ENCODE measurements at places on chromosomes 1 and 21.
A peak's percentile ranks its signal among the peaks of the same experiment; 100 is the strongest.

DNA sequence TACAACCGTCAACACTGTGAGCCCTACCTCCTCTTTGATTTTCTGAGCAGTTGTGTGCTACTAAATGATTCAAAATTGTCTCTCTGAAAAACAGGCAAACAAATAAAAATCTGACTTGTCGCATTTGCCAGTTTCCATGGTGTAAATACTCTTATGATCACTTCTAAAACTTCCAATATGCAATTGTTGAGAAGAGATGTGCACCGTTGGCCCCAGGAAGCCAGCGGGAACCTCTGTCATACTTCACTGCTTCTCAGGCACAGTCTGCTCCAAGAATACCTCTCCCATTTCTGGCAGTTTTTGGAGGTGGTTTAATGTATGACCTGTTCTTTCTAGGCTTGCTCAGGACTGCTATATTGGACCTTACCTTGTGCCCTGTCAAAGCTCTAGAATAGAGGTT is 196.0 kb upstream of the NCAM2 start:
- no peak for DNase-seq

GRCh38 chr21:35081861-35082260 is 32.8 kb upstream of the RUNX1 start:
- DNase-seq: no peak

DNA sequence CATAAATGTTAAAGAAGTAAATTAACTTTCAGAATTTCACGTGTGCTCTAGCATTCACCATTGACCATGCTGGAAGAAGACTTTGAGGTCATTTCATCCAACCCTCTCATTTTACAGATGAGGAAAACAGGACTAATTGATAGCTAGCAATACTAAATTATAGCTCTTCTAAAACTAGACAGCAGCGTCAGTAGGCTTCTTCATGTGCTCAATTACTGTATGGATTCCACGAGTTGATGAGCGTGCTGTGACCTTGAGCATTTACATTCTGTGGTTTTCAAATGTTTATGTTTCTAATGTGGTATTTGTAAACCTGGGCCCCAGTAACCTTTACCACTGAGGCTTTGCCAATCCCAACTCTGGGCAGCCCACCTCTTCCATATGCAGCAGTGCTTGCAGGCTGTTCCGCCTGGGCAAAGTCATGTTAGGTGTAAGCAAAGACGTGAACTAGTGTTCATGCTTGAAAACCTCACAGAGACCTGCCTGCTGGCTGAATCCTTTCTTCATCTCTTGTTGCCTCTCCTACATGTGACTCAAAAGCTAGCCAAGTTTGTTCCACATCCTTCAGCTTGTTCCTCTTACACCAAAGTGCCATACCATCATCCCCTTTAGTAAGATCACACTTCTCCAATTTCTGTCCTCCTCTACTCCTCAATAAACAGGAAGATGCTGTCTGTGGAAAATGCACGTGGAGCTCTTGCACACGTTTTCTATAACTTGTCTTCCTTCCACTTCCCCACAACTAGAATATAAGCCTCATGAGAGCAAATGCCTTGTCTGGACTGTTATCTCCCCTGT is 17.2 kb downstream of the KCNJ15 start:
- no peak for DNase-seq

DNA sequence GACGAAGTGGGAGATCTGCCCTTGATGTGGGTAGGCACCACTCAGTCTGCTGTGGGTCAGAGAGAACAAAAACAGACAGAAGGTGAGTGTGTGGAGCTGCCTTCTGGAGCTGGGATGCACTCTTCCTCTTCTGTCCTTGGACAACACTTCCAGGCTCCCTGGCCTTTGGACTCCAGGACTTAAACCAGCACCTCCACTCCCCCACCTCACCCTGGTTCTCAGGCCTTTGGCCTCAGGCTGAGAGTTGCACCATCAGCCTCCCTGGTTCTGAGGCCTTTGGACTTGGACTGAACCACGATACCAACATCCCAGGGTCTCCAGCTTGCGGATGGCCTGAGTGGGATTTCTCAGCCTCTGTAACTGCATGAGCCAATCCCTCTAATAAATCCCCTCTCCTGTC is 68.1 kb upstream of the STUM start:
- DNase-seq: peak; percentile 21

GRCh38 chr1:28956038-28956464 is 41.7 kb downstream of the EPB41 start:
- DNase-seq: no peak

- DNase-seq: no peak
Observed at GRCh38 chr1:8211251-8211882, 106.5 kb upstream of the SLC45A1 start.

DNA sequence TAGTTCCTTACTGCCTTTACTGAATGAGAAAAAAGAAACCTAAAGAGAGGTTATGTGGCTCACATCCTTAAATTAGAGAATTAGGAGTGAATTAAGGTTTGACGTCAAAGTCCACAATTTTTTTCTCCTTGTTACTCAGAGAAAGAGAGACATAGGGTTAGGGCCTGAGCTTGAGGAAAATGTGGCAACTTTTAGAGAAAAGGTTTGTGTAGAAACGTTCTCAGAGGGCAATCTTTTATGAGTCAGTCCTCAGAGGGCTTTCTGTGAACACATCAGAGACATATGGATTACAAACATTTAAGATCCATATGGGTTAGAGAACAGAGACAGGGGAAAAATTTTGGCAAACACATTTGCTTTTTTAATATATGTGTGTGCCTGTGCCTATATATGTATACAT is 242.8 kb downstream of the TGFB2 start:
- no peak for DNase-seq

DNA sequence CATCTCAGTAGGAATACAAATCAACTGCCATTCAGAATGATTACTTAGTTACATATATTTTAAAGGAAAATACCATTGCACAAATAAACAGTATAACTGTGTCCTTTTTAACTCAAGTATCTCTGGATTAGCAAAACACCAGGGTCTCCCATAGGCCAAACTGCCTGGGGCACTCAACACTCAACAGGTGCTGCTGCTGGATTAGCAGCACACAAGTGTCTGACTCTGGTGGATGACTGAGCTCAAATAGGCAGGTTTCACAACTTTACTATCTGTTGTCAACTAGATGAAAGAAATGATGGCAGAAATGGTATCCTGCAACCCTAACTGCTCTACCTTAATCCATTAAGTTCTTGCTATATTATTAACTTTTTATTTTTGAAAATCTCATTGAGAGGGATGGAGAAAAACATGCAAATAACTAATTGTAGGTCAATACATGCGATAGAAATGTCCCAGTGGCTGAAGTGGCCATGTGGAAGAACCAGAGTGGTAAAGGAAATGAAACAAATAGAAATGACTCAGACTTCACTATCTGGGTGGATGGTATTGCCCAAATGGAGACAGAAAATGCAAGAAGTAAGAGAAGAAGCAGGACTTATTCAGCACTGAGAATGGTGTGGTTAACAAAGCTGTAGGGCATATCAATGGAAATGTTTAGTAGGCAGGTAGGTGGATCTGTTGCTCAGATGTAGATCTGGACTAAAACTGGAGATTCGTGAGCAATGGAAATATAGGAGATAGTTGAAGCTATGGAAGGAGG is 90.8 kb upstream of the CCDC190 start:
- no peak for DNase-seq

- no peak for DNase-seq
Observed at GRCh38 chr1:96559707-96560596, 161.6 kb upstream of the PTBP2 start.

DNA sequence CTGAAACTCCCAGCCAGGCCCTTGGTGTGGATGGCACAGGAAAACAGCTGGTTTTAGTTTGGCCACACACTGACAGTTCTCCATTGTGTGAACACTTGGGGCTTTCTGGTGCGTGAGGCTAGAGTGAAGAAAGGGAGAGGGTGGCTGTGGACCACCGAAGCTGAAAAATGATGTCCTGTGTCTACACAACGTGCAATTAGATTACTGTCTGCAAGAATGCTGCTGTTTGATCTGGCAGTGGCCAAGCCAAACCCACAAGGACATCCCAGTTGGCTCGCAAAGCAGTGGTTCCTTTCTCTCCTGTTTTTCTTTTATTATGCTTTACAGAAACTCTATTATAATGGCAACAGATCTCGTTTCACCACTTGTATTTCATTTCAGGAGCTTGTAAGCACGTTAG is 58.9 kb downstream of the ERG start:
- no peak for DNase-seq

- DNase-seq: no peak
Observed at GRCh38 chr1:232074265-232074664, 447.7 kb downstream of the DISC1 start.

GRCh38 chr21:44900559-44901251 is 20.0 kb downstream of the ITGB2 start:
- no peak for DNase-seq

DNA sequence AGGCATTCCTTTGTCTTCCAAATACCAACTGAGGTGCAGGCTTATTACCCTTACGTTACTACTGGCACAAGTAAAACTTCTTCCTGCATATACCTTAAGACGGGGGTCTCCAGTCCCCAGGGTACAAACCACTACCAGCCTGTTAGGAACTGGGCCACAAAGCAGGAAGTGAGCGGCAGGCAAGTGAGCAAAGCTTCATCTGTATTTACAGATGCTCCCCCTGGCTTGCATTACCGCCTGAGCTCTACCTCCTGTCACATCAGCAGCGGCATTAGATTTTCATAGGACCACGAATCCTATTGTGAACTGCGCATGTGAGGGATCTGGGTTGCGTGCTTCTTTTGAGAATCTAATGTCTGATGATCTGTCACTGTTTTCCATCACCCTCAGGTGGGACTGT is 113.1 kb downstream of the SLC45A1 start:
- no peak for DNase-seq

DNA sequence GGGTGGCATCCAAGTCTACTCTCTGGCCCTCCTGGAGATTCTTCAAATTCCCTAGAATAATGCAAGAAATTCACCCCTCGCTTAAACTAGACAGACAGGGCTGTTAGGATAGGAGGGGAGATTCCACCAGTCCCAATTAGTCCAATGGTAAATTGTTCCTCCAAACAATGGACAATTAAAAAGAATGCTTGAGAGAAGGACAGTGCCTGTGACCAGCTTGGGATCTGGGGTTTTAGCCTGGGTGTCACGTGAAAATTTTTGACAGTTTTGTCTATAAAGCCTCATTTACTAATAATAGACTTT is 177.7 kb upstream of the RAB4A start:
- DNase-seq: no peak

DNA sequence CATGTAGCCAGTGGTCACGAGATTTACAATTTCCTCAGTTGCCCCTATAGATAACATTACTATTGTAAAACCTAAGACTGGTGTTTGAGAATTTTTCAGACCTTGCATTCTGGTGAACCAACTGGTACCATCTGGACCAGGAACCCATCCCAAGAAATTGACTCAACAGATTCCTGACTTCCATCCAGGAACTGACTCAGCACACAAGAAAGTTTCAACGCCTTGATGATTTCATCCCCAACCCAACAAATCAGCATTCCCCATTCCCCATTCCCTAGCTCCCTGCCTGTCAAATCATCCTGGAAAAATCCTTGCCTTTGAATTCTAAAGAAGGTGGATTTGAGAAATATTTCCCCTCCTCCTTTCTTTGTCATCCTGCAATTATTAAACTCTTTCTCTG is 529.8 kb upstream of the PRMT6 start:
- no peak for DNase-seq

- DNase-seq: peak; percentile 22
Observed at GRCh38 chr1:166489670-166490436, 323.1 kb upstream of the FAM78B start.

DNA sequence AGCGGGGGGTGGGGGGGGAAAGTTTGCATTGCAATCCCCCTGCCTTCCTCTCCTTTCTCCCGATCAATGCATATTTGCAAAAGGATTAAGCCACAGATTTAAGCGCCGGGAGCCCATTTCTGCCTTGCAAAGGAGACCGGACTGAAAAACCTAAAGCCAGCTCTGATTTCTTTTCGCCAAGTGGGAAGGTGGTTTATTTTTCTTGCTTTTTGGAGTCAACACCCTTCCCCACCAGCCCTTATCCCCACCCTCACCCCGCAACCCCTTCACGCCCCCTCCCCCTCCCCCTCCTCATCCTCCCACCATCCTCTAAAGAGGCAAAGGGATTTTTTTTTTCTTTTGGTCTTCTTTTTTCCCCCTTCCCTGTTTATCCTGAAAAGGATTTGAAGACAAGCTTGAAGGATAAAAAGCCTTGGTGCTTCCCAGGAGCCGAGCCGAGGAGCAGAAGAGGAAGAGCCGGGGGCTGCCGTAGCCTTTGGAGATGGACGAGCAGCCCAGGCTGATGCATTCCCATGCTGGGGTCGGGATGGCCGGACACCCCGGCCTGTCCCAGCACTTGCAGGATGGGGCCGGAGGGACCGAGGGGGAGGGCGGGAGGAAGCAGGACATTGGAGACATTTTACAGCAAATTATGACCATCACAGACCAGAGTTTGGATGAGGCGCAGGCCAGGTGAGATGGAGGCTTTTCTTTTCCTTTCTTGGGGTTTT is 513 bp downstream of the PBX1 start:
- peak; percentile 28 for DNase-seq

DNA sequence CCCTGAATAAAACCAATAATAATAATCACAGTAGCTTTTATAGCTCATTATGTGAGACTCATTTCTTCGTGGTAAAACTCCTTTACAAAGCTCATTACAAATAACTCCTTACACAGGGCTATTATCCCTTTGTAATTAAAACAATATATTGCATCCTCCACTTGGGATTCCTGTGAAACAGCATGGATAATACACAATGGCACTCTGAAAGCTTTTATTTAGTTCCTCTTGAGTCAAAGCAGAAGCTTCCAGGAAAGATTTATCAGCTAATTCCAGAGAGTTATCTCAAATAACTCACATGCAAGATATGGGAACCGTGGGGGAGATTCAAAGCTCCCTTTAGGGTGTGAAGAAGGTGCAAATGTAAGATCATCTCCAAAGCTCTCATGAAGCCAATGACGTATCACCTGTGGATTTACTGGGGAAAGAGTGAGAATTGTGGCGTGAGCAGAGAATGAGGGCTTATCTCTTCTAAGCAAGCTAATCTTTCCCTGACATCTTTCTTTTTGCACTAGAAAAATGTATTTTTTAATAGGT is 60.4 kb upstream of the GJA5 start:
- DNase-seq: no peak

DNA sequence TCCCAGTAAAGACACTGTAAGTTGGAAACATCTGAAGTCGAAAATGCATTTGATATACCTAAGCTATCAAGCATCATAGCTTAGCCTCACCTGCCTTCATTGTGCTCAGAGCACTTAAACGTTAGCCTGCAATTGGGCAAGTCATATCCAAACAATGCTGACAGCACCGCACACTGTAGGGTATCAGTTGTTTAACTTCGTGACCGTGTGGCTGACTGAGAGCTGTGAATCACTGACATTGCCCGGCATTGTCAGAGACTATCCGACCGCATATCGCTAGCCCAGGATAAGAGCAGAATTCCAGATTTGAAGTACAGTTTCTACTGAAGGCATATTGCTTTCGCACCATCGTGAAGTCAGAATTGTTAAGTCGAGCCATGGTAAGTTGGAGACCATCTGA is 41.5 kb downstream of the GALNT2 start:
- DNase-seq: no peak

DNA sequence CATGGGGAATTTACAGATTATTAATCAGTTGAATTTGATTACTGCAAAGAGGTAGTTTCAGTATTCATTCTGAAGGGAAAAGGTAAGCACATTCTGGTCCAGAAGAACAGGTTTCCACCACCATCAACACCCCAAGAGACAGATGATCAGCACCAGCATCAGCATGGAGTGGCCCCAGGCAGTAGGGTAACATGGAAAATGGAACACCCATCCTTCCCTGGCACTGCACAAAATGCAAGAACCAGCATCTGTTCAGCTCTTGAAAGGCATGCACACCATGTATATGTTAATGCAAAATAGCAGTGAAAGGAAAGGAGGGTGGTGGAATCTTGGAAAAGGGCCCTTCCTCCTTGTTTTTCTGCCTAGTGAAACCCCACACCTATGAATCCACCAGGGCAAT is 9.2 kb downstream of the HSD3B1 start:
- DNase-seq: no peak

GRCh38 chr1:205064301-205064700 is 20.0 kb downstream of the TMEM81 start:
- no peak for DNase-seq

All from transverse colon (tissue), 4 donors.